Stimulated activated CD4-positive, alpha-beta T cell treated with anti-CD3 and anti-CD28 coated beads, Interleukin-2, amount 100 ng/mL, for 48 hours (primary cell): ENCODE measurements at places on chromosomes 6 and 20.

DNA sequence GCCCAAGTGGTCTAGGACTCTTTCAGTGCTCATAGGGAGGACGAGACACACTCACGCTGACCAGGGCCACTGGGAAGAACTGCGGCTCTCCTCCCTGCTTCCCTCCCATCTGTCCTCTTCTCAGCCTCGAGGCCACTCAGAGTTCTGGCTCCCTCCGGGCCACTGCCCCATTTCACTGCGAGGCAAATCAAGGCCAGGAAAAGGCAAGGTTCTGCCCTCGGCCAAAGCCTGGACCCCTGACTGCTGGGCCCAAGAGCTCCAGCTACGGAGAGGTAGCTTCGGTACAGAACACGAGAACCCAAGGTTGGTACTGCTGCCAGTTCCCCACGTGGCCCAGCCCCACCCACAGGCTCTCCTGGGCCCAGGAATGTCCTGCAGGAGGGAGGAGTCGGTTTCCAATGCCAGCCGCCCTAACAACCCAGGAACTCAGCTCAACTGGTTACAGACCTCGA lies 14.7 kb downstream of the PI16 start:
- DNase-seq, result no peak

DNA sequence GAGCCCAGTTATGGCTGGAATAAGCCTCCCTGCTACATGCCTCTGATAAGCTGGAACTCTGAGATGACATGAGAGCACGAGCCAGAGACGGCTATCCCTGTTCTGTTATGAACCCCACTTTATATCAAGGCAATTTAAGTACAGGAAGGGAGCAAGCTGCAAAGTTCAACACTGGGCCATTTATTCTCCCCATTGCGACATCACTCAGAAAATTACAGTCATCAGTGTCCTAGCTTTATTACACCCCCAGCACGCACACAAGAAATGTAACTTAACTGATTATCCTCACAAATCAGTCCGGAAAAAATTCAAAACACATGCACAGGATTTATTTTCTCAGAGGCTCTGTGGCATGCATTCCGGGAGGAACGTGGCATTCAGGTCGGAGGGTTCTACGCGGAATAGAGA lies 125.3 kb upstream of the SLC2A12 start:
- DNase-seq, result no peak

DNA sequence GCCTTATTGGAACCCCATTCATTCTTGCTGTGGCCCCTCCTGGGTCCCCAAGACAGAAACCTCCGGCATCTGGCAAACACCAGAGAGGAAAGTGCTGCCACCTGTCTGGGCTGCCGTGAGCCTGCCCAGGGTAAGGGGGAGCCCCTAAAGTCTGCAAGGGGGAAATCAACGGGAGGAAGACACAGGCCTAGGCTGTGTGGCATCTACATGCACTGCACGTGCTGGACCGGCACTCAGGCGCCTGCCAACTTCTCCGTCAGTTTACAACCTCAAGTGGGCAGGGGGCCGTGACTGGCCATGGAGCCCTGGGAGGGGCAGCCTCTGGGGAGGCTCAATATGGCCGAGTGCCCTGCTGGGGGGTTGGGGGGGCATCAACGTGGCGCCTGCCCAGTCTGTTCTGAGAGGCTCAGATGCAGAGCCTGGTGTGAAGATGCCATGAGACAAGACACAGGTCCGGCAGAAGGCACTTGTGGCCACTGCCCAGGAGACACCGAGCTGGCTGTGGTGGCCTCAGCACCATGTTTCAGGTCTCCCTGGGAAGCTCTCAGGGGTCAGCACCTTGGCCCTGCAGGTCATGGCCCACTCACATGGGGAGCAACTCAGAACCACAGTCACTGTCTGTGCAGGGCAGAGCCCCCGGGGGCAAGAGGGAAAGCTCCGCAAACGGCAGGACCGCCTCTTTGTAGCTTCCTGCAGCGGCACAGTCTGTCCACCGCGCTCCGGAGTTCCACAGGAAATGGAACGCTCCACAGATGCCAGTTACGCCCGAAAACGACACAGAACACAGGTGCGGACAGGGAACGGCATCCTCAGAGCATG lies 8.4 kb downstream of the UCKL1 start:
- DNase-seq, result no peak

DNA sequence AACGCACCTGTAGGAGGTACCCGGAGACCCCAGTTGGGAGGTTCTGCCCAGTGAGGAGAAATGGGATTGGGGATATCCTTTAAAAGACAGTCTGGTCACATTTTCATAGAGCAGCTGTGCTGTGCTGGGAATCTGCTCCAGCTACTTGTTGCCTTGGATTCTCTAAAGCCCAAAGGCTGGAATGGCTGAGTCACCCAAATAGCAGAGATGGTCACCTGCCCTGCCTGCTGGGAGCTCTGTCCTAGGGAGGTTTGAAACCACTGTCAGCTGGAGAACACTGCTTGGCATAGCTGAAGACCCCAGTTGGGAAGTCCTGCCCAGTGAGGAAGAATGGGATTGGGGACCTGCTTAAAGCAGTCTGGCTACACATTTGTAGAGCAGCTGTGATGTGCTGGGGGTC lies 34.8 kb upstream of the TFB1M start:
- no peak for DNase-seq

GRCh38 chr6:157811476-157812173 lies 11.4 kb upstream of the SNX9 start:
- no peak for DNase-seq

DNA sequence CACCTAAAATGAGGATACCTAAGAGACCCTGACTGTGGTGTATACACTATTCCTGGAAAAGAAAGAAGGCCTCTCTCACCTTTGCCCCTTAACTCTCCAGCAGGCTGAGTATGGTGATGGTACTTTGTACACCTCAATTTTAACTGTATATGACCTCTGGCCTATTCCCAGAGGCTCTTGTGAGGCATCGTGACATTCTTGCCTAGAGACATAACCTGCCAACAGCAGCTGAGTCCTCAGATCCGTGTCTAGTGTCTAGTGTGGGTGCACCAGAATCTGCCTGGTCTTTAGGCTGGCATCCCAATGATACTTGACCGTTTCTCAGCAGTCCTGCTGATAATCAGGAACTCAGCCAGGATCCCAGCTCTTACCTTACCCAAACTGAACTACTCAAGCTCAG lies 20.0 kb downstream of the TP53INP2 start:
- DNase-seq, result no peak

GRCh38 chr6:33834401-33835392 lies 30.9 kb upstream of the MLN start:
- DNase-seq, result no peak

- DNase-seq, result no peak
Measured at GRCh38 chr6:140921366-140922226, 1211.1 kb upstream of the GJE1 start.

GRCh38 chr20:36569847-36570429 lies 3.5 kb upstream of the TGIF2 start:
- DNase-seq, result no peak

GRCh38 chr6:134426623-134427022 lies 108.7 kb upstream of the SGK1 start:
- no peak for DNase-seq

DNA sequence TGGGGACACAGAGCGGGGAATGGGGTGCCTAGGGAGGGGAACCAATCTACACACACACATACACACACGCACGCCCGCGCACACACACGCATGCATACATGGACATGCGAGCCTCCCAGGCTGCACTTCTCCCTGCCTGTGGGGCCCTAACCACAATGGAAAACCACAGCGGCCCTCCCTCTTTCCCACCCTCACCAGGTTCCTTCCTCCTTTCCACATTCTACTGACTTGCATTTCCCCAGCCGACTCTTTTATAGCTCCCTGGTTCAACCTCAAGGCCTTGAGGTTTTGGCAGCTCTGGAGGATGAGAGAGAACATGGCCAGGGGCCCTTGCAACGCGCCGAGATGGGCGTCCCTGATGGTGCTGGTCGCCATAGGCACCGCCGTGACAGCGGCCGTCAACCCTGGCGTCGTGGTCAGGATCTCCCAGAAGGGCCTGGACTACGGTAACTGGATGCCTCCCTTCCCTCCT lies at the start of gene BPI:
Gene BPI, plus strand, starts transcription at position 249 of the 472 bp plus-strand sequence. Its CDS starts 68 bp downstream, at position 317.
- no peak for DNase-seq

- DNase-seq, result no peak
Measured at GRCh38 chr20:6635034-6635736, 132.3 kb upstream of the BMP2 start.

- no peak for DNase-seq
Measured at GRCh38 chr6:7373739-7374138, 15.8 kb downstream of the CAGE1 start.

DNA sequence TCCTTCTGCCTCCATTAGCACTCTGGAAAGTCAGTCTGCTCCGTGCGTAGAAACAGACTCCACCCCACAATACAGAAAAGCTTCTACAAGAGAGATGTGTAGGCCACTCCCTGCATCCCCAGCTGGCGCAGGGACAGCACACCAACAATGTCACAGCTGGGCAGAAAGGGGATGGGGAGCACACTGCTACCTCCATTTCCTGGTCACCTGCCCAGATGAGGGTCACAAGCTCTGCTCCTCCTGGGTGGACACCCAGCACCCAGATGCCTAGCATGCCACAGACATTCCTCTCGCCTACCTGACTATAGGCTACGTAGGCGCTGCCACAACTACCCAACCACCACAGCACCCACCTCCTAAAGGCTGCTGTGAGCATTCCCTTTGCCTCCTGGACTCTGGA lies 12.2 kb downstream of the BEND3 start:
- no peak for DNase-seq

- no peak for DNase-seq
Measured at GRCh38 chr6:14068133-14068532, 49.4 kb upstream of the CD83 start.

DNA sequence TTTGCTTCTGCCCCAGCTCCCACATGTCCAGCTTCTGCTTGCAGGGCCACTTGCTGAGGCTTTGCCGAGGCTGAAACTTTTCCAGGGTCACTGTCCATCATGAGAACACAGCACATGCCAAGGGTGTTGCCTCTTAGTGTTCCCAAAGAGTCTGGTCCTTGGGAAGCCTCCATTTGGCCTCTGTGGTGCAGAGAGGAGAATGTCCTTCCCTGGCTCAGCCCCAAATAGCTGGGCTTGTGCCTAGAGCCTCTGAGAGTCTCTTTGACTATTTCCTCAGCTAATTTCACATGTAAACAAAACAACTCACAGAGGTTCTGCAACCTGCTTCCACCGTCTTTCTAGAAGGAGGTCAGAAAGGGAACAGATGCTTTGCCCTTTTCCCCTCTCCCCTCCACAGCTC lies 40.4 kb upstream of the RAB23 start:
- no peak for DNase-seq

GRCh38 chr20:41534170-41534569 lies 84.0 kb downstream of the CHD6 start:
- no peak for DNase-seq

DNA sequence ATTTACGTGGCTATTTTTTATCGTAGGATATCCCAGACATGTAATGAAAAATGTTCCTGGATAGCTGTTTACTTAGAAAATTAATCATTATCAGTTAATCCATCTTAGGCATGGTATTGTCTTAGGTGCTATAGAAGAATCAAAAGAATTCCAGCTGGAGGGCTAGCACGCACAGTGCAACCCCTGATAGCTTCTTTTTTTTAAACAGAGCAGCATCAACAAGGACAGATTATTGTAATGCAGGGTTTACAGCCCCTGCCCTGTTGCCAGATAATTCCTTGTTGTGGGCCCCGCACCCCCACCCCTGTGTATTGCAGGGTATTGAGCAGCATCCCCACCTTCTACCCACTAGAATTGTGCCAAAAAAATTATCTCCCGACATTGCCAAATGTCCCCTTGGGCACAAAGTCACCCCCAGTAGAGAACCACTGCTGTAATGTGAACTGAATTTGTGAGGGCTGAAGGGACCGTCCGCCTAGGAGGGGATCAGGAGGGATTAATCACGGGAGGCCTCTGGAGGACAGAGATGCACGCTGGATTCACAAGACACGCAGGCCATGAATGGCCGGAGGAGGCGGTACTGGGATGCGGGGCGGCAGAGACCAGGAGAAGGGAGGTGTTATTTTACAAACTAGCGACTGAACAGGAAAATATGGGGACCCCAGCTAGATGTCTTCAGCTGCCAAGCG lies 174.6 kb downstream of the ZDHHC14 start:
- DNase-seq, result no peak

GRCh38 chr6:130970839-130971410 lies 92.1 kb downstream of the EPB41L2 start:
- no peak for DNase-seq

GRCh38 chr6:73511796-73512195 lies 9.0 kb downstream of the EEF1A1 start:
- DNase-seq, result no peak

GRCh38 chr6:1244941-1245340 lies 67.0 kb upstream of the FOXQ1 start:
- no peak for DNase-seq

DNA sequence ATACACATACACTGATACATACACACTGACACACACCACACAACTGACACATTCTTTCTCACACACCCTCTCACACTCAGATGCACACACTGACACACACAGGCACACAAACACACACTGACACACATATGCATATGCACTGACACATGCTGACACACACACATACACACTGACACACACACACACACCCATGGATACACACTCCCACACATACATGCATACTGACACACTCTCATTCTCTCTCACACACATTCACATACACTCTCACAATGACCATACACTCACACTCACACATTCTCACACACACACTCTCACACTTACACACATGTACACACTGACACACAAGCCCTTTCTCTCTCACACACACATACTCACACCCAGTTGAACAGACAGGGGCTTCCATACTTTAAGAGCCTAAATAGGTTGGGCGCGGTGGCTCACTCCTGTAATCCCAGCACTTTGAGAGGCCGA lies 236.4 kb downstream of the LRFN2 start:
- DNase-seq, result no peak

GRCh38 chr6:37822851-37823682 lies 3.5 kb downstream of the ZFAND3 start:
- peak; percentile 41 for DNase-seq

- no peak for DNase-seq
Measured at GRCh38 chr6:117600008-117600743, 2.1 kb downstream of the GOPC start.

GRCh38 chr20:6663104-6663503 lies 104.4 kb upstream of the BMP2 start:
- DNase-seq, result no peak

DNA sequence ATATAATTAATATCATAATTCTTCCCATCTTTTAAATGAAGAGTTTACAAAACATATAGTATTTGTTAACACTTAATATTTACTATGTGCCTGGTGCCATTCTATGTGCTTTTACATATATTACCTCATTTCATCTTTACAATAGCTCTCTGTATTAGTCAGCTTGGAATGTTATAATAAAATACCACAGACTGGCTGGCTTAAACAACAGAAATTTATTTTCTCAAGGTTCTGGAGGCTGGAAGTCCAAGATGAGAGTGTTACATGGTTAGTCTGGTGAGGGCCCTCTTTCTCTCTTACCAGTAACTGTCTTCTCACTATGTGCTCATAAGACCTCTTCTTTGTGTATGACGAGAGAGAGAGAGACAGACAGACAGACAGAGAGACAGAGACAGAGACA lies 110.2 kb downstream of the NKAIN2 start:
- DNase-seq, result no peak

- DNase-seq, result no peak
Measured at GRCh38 chr20:9321007-9321406, 193.4 kb upstream of the LAMP5 start.

GRCh38 chr6:5279891-5280338 lies 18.6 kb downstream of the FARS2 start:
- no peak for DNase-seq
